ENCODE measurements at places on chromosomes 6 and 20.

GRCh38 chr6:22366214-22366613, 69.4 kb upstream of the PRL start:
- peak; percentile 27 for DNase-seq

- peak; percentile 51 for DNase-seq
Observed at GRCh38 chr6:13574571-13575376, at the start of gene SIRT5. Gene SIRT5, plus strand, starts transcription at chr6:13574601. Its CDS starts 9,510 bp downstream, at chr6:13584111.

DNA sequence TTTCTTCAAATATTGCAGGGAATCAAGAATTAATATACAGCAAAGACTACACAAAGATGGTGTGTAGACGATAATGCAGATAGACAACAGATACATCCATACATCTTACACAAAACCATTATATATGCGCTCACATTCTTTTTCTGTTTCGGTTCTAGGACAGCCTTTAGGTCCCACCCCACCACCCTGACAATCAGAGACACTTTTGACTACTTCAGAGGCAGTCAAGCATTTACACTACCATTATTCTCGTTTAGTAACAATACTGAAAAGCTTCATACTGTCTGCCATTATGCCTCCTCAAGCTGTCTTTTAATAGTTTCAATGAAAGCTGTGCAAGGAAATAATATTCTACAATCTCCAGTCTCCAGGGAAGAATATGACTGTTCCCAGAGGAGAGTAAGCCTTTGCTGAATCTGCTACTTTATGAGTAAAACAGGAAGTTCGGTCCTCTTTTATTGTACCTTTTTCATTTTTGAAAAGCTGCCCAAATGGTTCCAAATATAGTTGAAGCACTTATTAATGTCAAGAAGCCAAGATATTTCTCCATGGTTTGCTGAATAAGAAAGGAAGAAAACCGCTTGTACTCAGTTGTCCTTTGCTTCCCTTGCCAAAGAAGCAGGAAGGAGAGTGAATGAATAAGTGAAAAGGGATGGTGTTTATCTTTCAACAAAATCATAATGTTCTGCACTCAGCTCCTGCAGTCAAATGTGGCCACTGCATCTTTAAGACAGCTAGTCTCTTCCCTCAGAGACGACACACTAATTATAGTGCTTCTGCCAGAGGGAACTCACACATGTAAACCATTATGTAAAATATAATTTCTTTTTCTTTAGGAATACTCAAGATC, 468.3 kb downstream of the CDC5L start:
- peak; percentile 30 for DNase-seq

DNA sequence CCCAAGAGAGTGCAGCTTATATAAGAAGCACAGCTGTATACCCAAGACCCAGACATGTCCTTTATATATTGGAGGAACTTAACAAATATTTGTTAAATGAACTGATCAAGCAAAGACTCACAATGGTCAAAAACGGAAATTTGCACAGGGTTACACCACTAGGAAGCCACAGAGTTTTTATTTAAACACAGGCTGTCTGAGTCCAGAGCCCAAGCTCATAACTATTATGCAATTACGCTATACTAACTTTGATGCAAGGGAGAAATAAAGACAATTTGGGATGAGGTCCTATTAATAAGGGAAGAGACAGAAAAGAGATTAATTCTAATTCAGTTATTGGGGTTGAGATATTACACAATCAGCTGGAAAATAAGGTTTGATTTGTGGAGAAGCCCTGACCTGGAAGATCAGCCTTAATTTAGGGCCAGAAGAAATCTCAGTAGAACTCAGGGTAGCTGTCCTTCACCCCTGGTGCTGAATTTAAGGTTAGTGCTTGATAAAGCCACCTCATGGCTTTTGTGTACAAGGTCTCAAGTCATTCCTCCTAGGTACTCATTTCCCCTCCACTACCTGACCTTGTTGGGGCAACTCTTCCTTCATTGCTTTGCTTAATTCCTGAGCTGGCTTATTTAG, 10.5 kb upstream of the ZNF334 start:
- no peak for DNase-seq

DNA sequence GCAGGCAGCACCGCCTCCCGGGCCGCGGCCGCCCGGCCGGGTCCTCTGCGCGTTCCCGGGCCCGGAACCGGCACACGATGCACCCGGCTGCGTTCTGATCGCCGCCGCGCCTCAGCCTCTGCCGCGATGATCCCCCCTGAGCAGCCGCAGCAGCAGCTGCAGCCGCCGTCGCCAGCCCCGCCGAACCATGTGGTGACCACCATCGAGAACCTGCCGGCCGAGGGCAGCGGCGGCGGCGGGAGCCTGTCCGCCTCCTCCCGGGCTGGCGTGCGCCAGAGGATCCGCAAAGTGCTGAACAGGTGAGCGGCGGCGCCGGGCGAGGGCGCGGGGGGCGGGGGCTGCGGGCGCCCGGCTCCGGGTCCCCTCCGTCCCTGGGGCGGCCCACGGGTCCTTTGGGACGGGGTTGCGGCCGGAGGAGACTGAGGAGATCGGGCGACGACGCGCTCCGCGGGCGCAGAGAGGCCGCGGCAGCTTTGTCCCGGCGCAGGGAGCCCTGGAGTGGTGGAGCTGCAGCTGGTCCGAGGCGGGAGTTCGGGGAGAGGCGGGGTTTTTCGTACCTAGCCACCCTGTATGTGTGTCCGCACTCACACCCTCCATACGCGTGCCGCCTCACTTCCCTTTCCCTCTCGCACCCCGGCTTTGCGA, 659 bp downstream of the SLC35F1 start:
- DNase-seq = no peak

DNA sequence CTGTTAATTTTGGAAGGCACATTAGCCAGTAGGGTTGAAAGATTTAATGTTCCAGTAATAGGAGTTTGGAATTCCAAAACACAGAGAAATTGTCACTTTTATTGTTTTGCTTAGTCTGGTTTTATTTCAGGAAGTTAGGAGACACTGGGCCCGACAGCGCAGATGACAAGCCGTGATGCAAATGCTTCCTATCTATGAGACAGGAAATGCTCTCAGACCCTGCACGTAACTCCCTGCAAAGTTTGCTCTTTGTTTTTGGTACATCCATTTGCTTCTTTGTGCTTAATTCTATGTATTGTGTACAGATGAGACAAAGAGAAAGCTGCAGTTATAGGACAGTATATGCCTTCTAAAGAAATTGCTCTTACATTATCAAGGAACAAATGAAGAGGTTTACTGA, 201.6 kb upstream of the SGK1 start:
- DNase-seq = no peak

DNA sequence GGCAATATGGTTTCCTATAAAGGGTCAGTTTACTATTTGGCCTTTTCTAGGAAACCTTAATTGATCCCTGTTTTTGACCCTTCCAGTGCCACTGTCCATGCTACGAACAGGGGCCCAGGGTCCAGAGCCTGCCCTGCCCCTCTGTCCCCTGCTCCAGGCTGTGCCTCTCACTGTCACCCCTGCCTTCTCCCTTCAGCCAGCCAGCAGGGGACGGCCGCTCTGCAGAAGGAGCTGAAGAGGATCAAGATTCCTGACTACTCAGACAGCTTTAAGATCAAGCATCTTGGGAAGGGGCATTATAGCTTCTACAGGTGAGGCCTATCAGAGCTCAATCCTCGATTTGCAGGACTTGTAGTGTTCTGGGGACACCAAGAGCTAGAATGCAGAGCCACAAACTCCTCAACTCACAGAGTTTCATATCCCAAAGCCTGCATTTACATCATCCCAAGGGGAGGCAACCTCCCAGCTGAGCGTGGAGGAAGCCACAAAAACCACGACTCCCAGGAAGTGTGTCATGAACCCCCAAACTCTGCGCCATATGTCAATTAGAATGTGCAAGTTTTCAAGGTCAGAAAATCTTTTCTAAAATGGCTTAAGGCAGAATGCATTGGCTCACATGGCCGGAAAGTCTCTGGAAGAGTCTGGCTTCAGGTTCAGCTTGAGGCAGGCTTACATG, 3.6 kb downstream of the BPI start:
- no peak for DNase-seq

GRCh38 chr20:910870-911770, 5.0 kb downstream of the ANGPT4 start:
- DNase-seq = no peak

DNA sequence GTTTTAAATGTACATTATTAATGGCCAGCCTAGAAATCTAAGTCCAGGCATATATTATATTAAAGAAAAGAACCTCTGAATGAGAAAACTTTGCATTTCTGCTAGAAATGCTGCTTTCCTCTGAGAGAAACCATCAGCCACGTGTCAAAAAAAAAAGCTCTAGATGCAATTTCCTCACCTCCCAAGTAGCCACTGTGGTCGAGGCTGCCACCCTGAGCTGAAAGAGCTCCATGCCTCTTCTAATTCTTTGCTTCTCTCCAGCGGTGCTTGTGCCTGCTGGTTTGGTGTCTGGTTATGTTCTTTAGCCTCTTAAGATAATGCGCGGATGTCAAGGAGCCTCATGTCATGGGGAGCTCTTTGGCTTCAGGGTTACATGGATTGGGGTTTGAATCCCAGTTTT, 316.0 kb downstream of the TFAP2C start:
- DNase-seq = no peak

DNA sequence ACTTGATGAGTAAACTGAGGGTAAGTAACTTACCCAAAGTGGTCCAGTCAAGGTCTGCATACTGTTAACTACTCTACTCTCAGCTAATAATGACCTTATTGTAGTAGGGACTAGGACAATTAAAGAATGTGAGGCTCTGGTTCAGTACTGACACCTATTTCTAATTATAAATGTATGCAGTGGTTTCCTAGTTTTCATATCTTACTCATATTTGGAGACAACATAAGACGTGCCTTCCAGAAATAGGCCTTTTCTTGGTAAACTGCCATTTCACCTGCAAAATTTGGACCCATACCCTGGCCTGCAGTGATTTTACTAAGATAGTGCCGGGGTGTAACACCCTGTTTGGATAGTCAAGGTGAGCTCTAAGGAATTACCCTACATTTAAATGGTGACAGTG, 24.7 kb downstream of the GJA1 start:
- no peak for DNase-seq

DNA sequence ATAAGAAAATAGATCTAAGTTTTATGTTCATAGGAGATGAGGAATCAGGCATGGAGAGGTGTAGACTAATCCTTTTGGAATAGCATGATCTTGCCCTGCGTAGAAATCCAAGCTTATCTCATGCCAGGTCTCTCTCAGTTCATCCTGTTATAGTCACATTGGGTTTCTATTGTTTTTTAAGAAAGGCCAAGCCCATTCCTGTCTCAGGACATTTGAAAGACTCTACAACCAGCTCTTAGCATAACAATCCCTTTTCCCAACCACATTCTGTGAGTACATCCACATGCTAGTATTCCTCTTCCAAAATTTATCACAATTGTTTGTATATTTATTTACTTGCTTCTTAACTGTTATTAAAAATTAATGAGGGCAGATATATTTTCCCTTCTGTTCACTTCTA, 130.3 kb downstream of the MMUT start:
- DNase-seq = no peak

- DNase-seq = peak; percentile 36
Observed at GRCh38 chr6:56752009-56752408, 109.3 kb upstream of the DST start.

DNA sequence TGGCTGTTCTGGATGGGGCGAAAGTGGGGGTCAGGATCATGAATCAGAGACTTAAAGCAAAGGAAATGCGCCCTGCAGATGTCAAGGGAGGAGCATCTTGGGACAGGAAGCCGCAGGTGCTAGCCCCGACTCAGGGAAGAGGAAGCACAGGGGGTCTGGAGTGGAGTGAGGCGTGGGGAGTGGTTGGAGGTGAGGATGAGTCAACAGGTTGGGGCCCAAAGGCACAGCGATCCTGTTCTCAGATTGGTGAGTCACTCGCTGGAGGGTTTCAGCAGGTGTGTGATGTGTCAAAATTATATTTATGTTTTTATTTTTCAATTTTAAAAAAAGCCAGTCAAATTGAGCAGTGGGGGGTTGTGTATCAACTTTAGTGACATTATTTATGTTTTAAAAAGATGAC, 19.0 kb downstream of the PACSIN1 start:
- DNase-seq = no peak

- DNase-seq = no peak
Observed at GRCh38 chr20:9087531-9088217, 18.8 kb downstream of the PLCB4 start.

DNA sequence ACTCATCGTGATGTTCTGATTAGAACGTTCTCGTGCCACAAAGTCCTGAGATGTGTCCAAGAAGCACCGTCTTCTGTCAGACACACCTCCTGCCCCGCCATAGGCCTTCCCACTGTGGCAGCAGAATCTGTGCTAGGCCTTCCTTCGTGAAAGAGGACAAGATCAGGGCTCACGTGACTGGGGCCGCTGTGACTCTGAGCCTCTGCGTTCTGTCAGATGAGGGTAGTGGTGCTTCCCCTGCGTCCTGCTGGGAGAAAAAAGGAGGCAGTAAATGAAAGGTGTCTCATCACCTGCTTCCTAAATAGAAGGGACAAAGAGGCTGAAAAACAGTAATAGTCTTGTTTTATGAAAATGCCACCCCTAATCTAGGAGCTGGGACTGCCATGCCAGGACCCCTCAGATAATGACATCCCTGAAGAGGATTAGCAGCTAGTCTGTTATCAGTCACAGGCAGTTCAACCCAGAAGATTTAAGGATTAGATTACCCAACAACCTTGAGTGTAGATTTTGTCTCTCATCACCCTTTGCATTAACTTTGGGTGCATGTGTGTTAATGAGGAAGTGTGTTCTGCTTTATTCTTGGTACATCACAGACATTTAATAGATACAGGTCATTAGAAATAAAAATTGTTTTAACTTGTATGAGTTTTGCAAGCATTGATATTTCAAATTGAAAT, 4.1 kb downstream of the DNAJC5 start:
- DNase-seq = no peak

DNA sequence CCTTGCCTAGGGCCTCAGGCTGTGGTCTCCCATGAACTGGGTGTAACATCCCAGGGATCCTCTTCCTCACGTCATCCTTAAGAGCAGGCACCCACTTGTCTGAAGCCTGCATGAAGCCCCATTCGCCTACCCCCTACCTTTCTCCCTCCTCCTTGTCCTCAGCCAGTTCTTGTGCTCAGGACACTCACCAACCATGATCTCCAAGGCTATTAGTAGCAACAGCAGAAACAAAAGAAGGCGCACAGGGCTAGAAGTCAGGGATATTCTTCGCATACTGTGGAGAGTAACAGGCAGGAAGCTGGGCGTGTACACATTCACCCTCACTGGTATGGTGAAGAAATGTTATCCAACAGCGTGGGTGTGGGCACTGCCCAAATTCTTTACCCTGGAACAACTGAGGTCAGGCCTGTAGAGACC, 7.3 kb downstream of the RAET1E start:
- DNase-seq = no peak

- no peak for DNase-seq
Observed at GRCh38 chr20:46333161-46333991, 25.1 kb upstream of the CDH22 start.

GRCh38 chr20:17012546-17013226, 214.2 kb upstream of the PCSK2 start:
- DNase-seq = no peak

Measured in fibroblast of the conjunctiva (primary cell).